ENCODE measurements at places on chromosomes 5 and 9.

DNA sequence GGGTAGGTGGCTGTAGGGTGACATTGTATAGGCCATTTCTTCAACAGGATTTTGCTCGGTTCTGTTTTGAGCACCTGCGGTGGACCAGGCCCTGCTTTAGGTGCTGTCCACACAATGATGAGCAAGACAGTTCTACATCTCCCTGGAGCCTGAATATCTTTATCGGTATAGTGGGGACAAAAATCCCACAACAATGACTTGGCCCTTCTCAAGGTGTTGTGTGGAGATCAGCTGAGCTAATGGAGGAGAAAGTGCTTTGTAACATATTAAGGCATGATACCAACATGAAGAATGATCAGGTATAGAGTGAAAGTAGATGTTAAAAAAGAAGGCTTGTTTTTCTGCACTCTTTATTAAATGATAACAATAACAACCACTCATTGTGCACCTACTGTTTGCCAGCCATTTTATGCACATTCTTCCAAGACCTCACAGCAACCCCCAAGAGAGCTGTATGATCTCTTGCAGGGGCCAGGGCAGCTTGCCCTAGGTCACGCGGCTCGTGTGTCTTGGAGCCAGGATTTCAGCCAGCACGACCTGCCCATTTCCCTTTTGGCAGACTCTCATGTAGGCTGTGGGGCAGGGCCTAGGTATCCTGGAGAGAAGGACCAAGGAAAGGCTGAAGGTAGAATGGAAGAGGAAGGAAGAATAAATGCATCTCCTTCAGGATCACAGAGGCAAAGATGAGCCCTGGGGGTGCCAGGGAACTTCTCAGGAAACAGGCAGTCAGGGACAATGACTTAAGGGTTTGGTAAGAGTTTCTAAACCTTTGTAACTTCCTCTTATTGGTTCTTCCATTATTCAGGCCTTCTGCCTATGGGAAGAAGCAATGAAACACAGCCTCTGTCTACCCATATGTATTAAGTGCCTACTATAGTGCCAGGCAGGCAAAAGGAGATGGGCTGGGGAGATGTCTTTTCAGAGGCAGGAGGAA, 50.0 kb upstream of the PPARGC1B start:
- DNase-seq = peak; percentile 39

DNA sequence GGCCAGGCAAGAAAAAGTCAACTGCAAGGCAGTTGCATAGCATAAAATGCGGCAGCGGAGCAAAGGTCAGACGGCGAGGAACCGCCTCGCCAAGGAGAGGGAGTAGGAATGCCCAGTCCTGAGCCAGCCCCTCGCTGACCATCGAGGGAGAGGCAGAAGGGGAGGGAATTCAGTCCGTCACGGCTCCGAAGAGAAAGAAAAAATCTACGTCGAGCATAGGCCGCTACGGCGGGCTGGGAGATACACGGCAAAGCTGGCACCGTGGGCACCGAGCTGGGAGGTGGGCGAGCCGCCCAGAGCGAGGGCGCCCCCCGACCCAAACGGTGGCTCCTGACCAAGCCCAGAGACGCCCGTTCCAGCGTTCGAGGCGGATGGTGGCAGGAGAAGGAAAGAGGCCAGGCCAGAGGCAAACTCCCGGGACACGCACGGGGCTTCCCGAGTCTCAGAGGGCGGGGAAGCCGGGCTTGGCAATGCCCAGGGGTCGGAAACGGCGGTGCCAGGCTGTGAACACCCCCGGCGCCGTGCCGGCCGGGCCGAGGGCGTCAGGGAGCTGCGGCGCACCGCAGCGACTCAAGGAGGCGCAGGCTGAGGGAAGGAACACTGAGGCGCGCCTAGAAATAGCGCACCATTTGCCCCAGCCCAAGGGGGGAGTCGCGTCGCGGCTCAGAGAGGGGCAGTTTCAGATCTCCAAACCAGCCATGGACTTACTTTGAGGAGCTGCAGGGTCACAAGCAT, 518 bp downstream of the SPRY4 start:
- no peak for DNase-seq

DNA sequence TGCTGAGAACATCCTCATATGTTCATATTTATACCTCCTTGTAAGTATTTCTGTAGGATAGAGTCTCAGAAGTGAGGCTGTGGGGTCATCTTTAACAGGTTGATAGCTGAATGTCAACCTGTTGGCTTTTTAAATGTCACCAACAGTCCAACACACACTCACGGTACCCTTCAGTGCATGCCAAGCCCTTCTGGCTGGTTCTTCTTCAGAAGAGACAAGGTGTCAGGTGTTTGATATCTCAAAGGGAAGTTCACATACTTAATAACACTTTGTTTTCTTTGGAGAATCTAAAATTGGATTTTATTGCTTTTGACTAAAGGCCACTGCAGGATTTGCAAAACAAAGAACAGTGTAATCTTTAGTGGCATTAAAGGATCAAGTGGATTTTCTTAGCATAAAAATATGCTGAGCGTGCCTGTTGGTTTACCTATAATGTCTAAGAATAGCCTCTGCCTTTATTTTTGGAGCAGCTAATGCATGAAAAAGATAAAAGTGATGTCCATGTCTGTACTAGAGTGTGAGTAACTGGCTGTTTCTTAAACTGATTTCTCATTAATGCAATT, 58.2 kb downstream of the RGS3 start:
- no peak for DNase-seq

GRCh38 chr9:117400171-117400570, 14.7 kb downstream of the ASTN2 start:
- DNase-seq = peak; percentile 77

DNA sequence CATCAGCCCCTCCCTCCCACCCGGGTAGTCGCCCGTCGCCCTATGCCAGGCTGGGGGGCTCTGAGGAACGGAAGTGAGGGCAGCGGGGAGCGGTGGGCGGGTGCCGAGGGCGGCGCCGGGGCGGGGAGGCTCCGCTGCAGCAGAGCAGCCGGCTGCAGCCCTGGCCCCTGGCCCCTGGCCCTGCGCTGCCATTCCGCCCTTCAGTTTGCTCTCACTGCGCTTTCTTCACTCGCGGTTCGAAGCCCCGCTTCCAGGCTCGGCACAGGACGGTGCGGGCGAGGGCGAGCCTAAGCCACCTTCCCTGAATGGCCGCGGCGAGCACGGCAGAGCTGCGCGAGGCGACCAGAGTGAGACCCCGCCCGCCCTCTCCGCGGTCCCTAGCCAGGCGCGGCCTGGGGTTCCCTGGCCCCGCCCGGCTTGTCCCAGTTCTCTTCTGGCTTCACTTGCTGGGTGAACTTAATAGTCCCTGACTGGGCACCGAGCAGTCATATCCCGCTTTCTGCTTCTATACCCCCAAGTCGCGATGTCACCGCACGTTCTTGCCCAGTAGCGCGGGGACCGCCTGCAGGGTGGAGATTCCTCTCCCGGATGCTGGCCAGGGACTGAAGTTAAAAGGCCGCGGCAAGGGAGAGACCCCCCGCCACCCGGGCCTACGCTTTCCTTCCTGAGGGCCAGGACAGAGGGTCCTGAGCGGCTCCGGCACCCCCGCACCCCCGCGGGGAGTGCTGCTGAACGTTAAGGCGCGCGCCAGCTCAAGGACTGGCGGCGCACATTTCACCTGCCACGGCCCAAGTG, 623 bp upstream of the TRIM36 start:
- no peak for DNase-seq

- DNase-seq = no peak
Measured at GRCh38 chr9:86772635-86772993, 174.7 kb downstream of the GAS1 start.

DNA sequence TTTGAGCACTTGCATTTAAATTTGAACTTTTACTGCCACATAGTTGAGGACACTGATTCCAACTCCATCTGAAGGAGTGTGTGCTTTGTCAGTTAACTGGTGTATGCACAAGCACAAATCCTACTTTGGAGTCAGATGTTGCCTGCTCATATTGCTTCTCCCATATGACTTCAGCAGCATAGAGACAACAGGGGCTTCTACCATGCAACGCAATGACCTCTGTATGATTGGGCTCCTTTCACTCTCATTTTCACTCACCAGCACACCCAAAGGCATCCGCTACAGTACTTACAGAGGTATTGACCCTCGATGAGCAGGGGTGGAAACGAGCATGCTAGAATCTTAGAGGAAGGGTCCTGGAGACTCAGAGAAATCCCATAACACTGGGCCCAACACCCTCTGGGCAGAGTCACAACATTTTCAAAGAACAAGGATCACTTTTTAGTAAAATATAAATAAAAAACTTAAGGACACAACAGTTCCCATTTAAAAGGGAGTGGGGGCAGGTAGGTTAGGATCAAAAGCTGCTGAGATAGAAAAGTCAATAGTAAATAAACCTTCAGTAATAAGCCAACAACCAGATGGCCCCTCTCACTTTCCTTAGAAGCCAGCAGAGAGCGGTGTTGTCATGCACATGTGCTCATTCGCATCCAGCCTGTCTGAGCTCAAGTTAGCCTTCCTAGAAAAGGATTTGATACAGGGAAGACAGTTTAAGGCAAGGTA, 203.8 kb downstream of the SNCAIP start:
- DNase-seq = peak; percentile 81

- no peak for DNase-seq
Measured at GRCh38 chr9:88936668-88937067, 54.6 kb upstream of the S1PR3 start.

- no peak for DNase-seq
Measured at GRCh38 chr9:93246111-93246510, 62.2 kb downstream of the WNK2 start.

DNA sequence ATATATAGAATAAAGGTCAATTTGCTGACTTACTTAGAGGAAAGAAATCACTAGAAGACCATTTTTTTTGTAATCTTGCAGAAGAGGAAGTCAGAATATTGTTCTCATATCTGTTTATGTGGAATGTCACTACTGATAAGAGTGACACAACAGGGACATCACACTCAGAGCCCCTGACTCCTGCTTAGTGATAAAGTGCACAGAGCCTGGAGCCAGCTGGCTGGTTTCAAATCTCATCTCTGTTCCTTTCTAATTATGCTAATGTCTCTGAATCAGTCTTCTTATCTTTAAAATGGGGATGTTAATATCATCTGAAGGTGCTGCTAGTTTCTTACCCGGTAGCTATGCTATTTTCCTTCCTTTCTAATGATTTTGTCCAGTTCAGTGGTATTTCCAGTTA, 58.6 kb upstream of the LIFR start:
- no peak for DNase-seq

GRCh38 chr9:84493284-84493947, 152.9 kb upstream of the SLC28A3 start:
- peak; percentile 54 for DNase-seq

GRCh38 chr5:6722015-6722414, 8.8 kb downstream of the TENT4A start:
- peak; percentile 30 for DNase-seq

- peak; percentile 59 for DNase-seq
Measured at GRCh38 chr5:79346420-79346824, 110.5 kb downstream of the JMY start.

- DNase-seq = no peak
Measured at GRCh38 chr9:77158772-77159513, 18.4 kb upstream of the VPS13A start.

GRCh38 chr5:124648902-124649467, 97.5 kb downstream of the ZNF608 start:
- DNase-seq = no peak

GRCh38 chr5:132763181-132764036, 13.6 kb downstream of the SEPTIN8 start:
- peak; percentile 41 for DNase-seq

DNA sequence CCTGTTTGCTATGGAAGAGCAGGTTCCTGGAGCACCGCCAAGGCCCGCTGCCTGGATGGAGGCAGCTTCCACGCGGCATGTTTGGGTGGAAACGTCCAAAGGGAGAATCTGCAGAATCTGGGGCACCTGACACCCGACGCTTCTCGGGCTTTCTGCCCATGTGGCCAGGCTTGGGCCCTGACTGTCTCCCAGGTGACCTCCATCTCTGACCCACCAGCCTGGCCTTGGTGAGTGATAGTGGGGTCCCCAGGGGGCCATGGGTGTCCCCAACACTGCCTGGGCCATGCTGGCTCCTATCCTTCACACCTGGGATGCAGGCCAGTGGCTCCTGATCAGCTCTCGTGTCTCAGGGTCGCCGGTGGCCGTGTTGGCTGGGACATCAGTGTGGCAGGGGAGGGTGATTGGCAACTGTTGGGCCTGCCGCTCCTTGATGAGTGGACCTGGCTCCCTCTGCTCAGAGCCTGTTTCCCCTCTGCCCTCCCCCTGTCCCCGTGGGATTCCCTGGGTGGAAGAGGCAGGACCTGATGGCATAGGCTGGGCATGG, 34.0 kb downstream of the GLT6D1 start:
- DNase-seq = no peak

- no peak for DNase-seq
Measured at GRCh38 chr5:94481059-94481458, 137.3 kb downstream of the KIAA0825 start.

DNA sequence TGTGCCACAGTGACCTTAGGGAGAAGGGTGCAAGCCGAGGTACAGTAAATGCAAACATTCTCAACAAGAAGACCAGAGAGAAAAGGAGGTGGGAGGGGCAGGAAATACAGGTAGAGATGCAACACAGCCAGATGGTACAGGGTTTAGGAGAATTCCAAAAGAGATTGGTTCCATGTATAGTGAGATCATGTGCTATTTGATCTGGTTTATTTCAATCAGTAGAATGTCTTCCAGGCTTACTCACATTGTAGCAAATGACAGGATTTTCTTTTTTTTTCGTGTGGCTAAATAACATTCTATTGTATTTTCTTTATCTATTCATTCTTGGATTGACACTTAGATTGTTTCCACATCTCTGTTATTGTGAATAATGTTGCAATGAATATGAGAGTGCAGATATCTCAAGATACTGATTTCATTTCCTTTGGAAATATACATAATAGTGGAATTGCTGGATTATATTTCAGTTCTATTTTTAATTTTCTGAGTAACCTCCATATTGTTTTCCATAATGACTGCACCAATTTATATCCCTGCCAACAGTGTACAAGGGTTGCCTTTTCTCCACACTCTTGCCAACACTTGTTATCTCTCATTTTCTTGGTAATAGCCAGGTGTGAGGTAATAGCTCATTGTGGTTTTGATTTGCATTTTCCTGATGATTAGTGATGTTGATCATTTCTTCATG, 107.8 kb upstream of the GAS1 start:
- no peak for DNase-seq
